ENCODE measurements at places on chromosomes 3 and 15. TPM values are rescaled to one million over a fixed set of nuclear protein-coding genes. Genes with fewer than 3 reads are reported as not detected.

Gene CKMT1B
- not detected for total RNA-seq

Gene SLC9C1
- total RNA-seq = not detected

Gene CDHR4
- total RNA-seq = not detected

Gene RPL39L
- 32.5 TPM for total RNA-seq

Gene WDR49
- total RNA-seq = not detected

Gene SLC51A
- not detected for total RNA-seq

Gene AMT
- 0.36 TPM for total RNA-seq

Gene OXSM
- total RNA-seq = 10.6 TPM

Gene GMNC
- total RNA-seq = 0.18 TPM
